Putamen (tissue), 1 donor: ENCODE measurements at places on chromosomes 16 and 17.
A peak's percentile ranks its signal among the peaks of the same experiment; 100 is the strongest.

- DNase-seq, result no peak
Observed at GRCh38 chr16:30065943-30066760, 592 bp downstream of the ALDOA start.

GRCh38 chr16:17602678-17603077 is 131.9 kb upstream of the XYLT1 start:
- no peak for DNase-seq

DNA sequence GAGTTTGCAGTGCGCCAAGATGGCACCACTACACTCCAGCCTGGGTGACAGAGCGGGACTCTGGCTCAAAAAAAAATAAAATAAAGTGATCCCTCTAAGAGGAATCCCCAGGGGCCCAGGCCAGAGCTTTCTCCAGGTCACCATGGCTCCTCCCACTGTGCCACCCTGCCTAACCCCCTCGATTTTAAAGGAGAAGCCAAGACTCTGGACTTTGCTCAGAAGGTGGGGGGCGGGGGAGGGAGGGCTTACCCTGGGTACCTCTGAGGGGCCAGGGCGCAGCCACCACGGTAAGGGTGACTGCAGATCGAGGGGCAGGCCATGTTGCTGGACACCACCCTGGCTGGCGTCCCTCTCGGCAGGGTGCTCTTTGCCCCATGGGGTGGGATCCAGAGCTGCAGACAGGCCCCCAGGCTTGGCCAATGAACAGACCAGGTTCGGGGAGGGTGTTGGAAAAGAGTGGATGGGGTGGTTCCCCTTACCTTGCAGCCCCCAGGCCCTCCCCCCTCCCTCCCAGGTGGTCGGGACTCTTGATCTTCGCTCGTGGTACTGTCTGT is 455 bp upstream of the GRB7 start:
- no peak for DNase-seq

DNA sequence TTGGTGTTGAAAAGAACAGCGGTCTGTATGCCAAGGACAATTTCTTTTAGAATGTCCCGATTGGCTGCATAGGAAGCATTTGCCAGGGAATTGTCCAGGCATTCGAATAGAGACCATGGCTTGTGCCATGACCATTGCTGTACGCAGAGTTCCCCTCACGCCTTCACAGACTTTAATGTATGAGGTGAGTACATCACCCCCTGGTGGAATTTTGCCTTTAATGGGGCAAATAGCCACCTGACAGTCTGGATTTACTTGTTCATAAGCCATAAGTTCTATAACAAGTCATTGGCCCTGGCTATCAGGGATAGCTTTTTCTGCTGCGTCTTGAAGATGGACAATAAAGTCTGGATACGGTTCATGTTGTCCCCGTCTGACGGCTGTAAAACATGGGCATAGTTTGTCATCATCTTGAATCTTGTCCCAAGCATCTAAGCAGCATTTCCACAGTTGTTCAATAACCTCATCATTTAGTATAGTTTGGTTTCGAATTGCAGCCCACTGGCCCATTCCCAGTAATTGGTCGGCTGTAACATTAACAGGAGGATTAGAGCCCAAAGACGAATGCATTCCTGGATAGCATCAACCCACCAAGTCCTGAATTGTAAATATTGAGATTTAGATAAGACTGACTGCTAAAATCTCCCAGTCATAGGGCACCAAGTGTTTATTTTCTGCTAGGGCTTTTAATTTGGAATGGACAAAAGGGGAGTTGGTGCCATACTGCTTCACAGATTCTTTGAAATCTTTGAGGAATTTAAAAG is 67.7 kb upstream of the ARL4D start:
- no peak for DNase-seq

GRCh38 chr16:31365131-31365865 is 10.3 kb downstream of the ITGAX start:
- no peak for DNase-seq

DNA sequence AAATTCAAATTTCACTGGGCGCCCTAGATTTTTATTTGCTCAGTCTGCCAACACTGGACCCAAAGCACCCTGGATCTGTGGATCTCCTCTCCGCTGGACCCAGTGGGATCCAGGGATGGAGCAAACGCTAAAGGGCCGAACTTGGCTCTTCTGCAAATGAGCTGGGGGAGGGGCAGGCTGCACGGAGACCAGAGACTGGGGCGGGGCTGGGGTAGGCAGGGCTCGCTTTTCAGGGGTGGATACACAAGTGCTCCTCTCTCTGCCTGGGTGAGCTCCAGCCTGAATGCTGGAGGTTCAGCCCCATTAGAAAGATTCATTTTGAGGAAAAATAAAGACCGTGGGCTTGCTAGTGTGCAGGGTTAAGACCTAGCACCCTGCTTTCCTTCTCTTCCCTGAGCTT is 8.9 kb downstream of the CBX4 start:
- DNase-seq, result no peak

DNA sequence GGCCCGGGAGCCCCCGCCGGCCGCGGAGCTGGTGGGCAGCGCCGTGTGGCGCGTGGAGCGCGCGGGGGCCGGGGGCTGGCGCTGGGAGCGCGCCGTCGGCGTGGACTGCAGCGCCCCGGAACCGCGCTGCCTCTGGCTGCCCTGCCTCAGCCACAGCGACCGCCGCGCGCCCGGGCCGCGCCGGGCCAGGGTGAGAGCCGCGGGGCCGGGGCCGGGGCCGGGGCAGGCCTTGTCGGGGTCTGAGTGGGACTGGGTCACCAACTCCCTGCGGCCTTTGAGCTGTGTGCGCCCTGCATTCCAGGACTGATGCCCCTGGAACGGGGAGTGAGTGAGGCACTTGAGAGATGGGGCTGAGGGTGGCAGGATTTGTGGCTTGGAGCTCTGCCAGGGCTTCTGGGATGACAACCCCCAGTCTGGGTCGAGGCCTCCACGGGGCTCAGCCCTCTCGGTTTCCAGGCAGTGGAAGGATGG is 25.7 kb downstream of the ARHGAP23 start:
- DNase-seq, result no peak

GRCh38 chr16:75909746-75910145 is 183.5 kb upstream of the CPHXL start:
- no peak for DNase-seq

- no peak for DNase-seq
Observed at GRCh38 chr17:73133911-73134649, 30.7 kb upstream of the SSTR2 start.

DNA sequence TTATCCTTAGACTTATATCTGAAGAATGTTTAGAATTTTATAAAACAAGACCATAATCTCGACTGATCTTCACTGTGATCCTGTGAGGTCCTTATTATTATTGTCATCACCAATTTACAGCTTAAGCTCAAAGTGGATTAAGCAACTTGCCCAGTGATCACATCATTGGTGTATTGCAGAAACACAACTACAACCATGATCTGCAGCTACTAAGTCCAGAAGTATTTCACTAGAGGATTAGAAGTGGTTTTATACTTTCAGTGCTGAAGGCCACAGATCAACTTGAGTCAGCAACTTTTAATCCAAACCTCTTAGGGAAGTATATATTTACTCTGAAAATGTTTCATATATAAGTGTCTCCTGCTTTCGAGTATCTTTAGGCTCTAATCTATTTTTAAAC is 624.3 kb upstream of the SOX9 start:
- no peak for DNase-seq

DNA sequence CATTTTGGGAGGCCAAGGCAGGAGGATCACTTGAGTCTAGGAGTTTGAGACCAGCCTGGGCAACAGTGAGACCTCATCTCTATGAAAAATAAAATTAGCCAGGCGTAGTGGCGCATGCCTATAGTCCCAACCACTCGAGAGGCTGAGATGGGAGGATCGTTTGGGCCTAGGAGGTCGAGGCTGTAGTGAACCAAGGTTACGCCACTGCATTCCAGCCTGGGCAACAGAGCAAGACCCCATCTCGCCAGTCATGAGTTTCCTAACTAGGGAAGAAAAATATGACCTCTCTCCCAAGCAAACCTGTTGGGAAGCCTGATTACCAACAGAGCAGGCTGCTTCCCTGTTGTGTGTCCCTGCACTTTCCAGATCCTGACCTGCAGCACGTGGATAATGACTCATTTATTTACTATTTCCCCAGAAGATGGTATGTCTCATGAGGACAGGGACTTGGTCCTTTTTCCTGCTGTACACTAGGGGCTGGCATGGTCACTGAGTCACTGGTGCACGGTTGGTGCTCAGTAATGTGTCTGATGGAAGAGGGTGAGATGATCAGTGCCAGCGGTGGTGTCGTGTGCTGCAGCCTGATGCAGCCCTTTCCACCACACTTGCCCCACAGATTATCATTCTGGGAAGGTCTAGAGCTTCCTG is 30.8 kb downstream of the NMT1 start:
- no peak for DNase-seq

DNA sequence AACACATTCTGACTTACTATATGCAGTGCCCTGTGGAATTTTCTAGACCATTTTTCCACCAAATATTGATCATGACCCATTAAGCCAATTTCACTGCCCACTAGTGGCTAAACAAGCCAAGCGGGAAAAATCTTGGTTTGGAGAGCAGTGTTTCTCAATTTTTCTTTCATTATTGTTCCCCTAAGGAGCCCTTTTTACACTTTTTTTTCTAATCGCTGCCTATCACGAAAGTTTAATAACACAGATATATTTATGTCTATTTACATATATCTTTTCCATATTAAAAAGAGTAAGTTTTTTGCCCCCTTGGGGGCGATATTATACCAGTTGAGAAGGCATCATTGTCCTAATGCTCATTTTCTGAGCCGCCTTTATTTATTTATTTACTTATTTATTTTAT is 10.8 kb upstream of the TLCD3B start:
- DNase-seq, result no peak

GRCh38 chr16:73420676-73421075 is 372.7 kb upstream of the ZFHX3 start:
- no peak for DNase-seq

DNA sequence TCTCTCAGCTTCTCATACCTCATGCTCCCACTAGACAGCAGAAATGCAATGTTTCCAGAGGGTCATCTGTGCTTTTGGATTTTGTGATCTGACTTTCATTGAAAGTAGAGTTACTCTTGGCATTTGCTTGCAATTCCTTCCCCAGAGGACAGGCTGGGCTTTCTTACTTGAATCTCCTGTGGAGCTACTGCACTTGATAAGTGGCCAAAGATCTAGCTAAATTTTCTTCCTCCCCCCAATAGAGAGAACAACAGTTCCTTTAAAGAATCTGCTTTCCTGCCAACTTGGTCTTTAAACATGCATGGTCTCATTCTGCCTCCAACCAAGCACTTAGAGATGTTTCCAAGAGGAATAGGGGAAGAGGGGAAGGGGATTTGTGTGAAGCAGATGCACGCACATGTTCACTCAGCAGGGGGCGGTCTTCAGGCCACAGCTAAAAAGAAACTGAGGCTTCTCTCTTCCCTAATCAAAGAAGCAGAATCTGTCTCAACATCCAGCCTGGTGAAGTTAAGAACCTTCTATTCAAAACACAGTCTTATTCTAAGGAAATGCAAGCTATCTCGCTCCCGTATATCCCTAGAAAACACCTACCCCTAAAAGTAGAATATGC is 229.6 kb downstream of the ZFHX3 start:
- DNase-seq, result no peak

DNA sequence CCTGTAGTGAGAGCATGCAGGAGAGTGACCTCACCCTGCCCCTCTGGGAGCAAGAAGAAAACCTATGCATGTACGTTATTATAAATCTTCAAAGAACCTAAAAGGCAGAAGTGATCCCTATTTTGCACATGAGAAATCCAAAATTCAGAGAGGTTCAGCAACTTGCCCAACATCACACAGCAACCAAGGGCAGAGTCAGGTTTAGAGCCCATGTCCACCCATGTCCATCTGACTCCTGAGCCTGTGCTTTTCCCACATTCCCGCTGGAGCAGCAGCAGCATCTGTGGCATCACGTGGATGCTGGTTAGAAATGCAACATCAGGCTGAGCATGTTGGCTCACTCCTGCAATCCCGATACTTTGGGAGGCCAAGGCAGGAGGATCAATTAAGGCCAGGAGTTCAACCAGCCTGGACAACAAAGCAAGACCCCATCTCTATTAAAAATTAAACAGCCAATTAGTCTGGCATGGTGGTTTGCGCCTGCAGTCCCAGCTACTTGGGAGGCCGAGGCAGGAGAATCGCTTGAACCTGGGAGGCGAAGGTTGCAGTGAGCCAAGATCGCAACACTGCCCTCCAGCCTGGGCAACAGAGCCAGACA is 26.3 kb downstream of the METTL22 start:
- no peak for DNase-seq

DNA sequence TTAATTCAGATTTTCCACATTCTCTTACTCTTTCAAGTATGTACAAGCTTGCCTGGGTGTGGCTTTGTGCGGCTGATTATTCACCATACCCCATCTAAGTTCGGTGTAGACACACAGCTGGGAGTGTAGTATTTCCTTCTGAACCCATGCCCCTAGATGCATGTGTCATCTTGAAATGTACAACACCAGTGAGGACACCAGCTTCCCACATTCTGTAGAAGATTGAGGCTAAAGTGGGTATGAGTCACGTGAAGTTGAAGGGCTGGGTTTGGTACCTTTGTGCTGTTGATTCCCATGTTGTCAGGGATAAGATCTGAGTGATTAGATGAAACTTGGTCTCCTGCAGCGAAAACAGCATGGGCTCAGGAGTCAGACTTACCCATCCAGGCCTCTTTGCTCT is 14.6 kb upstream of the DHX8 start:
- no peak for DNase-seq

- DNase-seq, result no peak
Observed at GRCh38 chr16:86748652-86749051, 170.3 kb downstream of the FOXL1 start.

- no peak for DNase-seq
Observed at GRCh38 chr17:42061646-42062487, 11.5 kb upstream of the C17orf113 start.

- DNase-seq, result no peak
Observed at GRCh38 chr16:27515874-27516353, 33.8 kb downstream of the GTF3C1 start.

- peak; percentile 84 for DNase-seq
Observed at GRCh38 chr16:2752850-2753732, 653 bp downstream of the SRRM2 start.

GRCh38 chr17:50612281-50612680 is 22.4 kb upstream of the ABCC3 start:
- DNase-seq, result no peak

GRCh38 chr16:59993101-59993500 is 1259.0 kb upstream of the GOT2 start:
- DNase-seq, result no peak

GRCh38 chr16:79439901-79440300 is 160.6 kb downstream of the MAF start:
- DNase-seq, result no peak

DNA sequence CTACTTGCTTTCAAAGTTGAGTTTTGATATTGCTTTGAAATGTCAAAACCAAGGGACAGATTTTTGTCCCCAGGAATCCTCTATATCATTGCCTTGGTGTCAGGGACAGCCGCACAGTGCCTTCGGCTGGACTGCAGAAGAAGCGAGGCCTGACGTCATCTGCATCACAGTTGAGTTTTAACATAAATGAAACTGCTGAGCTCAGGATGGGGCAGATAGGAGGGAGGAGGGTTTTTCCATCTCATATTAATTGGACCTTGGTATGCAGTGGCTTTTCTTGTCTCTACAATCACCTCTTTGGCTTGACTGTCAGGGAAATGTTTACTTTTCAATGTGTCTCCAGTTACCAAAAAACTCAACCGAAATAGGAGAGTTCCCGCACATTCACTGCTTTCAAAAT is 111.3 kb downstream of the AATF start:
- no peak for DNase-seq
